ENCODE measurements at places on chromosomes 13 and 19. TPM values are rescaled to one million over a fixed set of nuclear protein-coding genes. Genes with fewer than 3 reads are reported as not detected.

- DNase-seq, result no peak
Observed at GRCh38 chr13:49615836-49616675, 12.3 kb upstream of the ARL11 start.

DNA sequence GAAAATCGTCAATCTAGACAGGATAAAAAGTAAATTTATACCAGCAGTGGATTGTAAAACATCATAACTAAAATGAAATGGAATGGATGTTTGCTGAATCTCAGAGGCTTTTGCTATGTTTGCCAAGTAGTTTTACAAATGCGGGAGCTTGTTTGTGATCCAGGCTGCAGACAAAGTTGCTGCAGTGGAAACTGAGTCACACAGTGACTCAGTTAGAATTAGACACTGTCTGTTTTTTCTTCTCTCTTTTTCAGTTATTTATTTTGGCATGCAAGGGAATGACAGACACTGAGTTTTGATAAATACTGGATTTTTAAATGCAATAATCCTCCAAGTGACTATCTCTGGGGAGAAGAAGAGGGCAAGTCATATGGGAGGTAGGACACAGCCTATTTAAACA, 4.6 kb upstream of the PNMA8A start:
- DNase-seq, result no peak

GRCh38 chr19:51688671-51689571, 4.2 kb upstream of the SPACA6 start:
- peak; percentile 93 for DNase-seq

Gene RINL
- total RNA-seq, result 7.6 TPM

Data from left cardiac atrium (tissue), 4 donors.